Kidney capillary endothelial cell (primary cell): ENCODE measurements at places on chromosomes 12 and 14.

- DNase-seq = peak; percentile 33
These were observed 1.4 kb downstream of the ETNK1 start for GRCh38 chr12:22626406-22626805.

- no peak for DNase-seq
These were observed 2.1 kb upstream of the PRR4 start for GRCh38 chr12:10851243-10851858.

GRCh38 chr14:74882103-74882920 is 596 bp downstream of the DLST start:
- DNase-seq = no peak

- DNase-seq = no peak
These were observed 28.9 kb upstream of the LTA4H start for GRCh38 chr12:96064271-96064670.

- no peak for DNase-seq
These were observed 471.0 kb upstream of the MGAT4C start for GRCh38 chr12:86727160-86727559.

- DNase-seq = no peak
These were observed 8.7 kb upstream of the WDR89 start for GRCh38 chr14:63650256-63650952.

GRCh38 chr12:113247123-113248050 is 26.1 kb downstream of the TPCN1 start:
- DNase-seq = no peak

DNA sequence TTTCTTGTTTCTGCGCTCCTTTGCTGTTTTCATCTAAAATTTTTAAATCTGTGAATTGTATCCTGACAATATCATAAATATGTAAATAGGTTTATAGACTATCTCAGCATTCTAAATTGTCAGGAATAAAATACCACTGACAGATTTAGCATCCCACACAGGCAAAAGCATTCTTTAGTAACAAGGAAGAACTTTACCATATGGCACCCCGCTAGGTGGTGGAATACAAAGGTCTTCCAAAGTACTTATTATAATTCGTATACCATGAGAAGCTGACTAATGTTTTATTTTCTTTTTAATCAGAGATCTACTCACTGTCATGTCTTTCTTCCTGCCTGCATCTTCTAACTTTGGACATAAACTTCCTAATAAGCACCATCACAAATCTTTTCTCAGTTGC is 328.8 kb upstream of the NOVA1 start:
- no peak for DNase-seq

DNA sequence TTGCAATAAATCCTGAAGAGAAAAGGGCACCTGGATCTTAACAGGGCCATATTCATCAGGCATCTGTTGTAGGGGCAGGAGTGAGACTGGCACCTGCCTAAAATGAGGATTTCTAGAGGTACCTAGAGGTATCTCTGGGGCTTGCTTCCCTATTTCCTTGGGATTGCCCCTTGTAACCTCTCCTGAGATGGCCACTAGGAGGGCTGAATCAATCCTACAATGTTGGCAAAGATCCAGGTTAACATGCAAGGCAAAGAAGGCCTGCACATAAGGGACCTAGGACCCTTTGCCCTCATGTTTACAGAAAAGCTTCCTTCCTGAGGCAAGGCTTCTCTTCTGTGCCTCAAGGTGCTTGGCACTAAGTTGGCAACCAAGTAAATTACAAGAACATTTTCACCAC is 25.8 kb upstream of the CLEC4E start:
- DNase-seq = no peak

DNA sequence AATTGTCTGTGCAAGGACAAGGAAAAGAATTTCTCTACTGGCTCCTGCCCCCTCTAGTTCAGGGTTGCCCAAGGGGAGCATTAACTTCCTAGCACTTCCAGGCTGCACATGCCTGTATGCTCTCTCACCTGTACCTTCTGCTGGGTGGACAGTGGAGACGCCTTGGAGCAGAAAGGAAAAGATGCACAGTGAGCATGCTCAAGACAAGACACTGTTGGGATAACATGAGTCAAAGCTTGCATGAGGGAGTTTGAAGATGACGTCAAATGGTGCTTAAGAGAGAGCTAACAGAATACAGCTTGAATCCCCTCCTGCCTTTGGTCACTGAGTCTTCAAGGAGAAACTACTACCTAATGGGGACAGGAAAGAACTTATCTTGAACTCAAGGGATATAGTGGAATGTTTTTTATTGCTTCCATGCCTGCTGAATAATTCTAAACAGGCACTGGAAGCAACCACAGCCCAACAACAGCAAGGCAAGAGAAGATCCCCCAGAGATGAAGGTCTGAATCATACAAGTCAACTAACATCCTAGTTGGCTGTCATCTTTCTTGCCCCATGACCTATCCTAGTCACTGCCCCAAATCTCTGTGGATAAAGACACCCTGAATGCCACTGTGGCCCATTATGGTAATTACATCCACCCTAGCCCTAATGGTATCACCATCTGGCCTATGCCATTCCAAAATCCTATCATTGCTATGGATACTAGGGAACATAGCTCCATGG is 23.5 kb downstream of the RPS6KA5 start:
- no peak for DNase-seq

GRCh38 chr12:49253033-49253623 is 11.8 kb upstream of the TUBA1C start:
- no peak for DNase-seq

DNA sequence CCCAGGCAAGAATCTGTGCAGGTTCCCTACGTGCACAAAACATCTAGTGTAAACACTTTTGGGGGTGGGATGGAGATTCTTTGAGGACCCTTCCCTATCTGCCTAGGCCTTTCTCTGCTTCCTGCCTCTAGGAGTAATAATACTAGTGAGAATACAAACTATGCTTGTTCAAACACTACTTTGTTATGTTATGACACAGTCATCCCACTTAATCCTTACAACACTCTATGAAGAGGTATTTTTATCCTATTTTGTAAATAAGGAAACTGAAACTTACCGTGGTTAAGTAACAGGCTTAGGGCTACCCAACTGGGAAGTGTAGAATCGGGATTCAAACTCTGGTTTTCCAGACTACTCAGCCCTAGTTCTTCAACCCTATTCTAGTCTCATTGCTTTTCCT is 96.5 kb downstream of the KCNA5 start:
- DNase-seq = no peak

DNA sequence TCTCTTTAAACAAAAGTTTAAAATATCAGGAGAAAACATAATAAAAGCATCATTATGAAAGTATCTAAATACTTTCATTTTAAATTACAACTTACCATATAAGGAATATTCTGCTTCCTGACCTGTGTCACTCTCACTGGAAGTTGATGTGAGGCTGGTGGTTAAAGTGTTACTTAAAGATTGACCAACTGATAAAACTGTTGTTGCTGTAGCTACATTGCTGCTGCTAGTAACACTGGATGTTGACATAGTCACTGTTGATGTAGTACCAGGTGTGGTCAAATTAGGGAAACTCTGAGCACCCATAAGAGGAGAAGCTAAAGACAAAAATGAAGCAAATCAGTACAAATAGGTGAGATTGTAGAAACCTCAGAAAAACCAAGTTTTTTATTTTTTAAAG is 79.9 kb downstream of the HECTD1 start:
- DNase-seq = no peak

DNA sequence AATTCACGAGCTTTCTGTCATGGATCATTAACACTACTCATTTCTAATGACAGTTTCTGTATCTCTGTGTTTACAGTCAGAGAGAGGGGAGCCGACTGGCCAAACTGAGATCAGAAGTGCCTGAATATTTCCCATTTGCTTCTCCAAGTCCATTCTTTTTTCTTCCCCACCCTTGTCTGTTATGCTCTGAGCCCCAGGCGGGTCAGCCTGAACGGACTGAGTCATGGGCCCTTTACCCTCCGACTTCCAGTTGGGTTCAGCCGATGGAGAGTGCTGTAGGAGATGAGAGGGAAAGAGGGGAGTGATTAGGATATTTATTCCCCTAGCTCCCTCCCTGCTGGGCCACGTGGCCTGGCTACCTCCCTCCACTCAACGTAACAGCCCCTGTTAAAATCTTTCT is 104.7 kb downstream of the PAH start:
- no peak for DNase-seq

GRCh38 chr14:100806386-100806785 is 19.5 kb upstream of the MEG3 start:
- DNase-seq = no peak

GRCh38 chr14:89292579-89293313 is 124.3 kb downstream of the FOXN3 start:
- no peak for DNase-seq

- no peak for DNase-seq
These were observed 939.0 kb upstream of the ATXN7L3B start for GRCh38 chr12:73598626-73599025.

DNA sequence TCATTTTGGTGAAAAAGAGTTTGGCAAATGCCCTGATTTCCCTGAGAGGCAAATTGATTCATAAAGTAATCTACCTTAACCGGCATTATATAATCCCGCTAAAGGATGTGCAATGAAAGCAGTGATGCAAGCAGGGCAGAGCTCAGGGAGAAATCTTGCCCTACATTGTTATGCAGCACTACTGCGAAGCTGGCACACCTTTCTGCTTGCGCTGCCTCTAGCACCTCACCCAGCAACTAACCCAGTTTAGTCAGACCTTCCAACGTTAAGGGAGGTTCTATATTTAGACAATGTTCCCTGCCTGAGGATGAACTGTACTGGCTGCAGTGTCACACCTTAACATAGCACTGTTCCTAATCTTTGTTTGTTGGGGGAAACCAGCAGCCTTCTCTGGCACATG is 60.8 kb upstream of the CCDC196 start:
- DNase-seq = no peak

GRCh38 chr14:51652168-51653078 is 713 bp downstream of the FRMD6 start:
- DNase-seq = peak; percentile 38

DNA sequence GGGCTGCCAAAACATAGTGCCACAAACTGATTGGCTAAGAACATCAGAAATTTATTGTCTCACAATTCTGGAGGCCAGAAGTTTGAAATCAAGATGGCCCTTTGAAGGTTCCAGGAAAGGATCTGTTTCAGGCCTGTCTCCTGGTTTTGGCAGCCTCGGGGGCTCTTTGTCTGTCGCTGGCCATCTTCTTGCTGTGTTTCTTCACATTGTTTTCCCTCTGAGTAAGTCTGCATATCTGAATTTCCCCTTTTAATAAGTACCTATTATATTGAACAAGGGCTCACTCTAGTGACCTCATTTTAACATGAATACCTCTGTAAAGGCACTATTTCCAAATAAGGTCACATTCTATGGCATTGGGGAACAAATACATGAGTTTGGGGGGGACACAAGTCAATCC is 467.1 kb upstream of the MGAT4C start:
- no peak for DNase-seq

- no peak for DNase-seq
These were observed 1.6 kb downstream of the BORCS5 start for GRCh38 chr12:12358528-12358927.

- DNase-seq = no peak
These were observed 155.7 kb downstream of the DPF3 start for GRCh38 chr14:72738161-72738611.

DNA sequence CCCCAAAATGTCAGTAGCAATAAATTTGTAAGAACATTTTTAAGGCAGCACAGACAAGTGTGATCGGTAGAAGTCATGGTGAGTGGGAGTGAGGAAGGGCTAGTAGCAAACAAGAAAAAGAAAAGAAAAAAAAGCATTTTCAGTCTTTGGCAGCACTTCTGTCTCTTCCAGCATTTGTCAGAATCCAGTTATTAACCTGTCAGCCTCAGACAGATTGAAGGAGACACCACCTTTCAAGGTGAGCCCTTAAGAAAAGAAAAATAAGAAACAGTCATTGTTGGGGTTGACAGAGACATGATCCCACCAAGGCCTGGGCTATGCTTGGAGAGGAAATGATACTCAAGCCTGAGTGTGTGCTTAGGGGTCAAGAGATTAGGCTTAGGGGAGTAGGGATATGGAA is 947.4 kb downstream of the NRXN3 start:
- no peak for DNase-seq

- no peak for DNase-seq
These were observed 5.3 kb upstream of the LRRC10 start for GRCh38 chr12:69616025-69616424.

- DNase-seq = no peak
These were observed 148.4 kb upstream of the SYT10 start for GRCh38 chr12:33587784-33588712.

GRCh38 chr14:78479127-78479780 is 309.1 kb downstream of the NRXN3 start:
- DNase-seq = no peak

DNA sequence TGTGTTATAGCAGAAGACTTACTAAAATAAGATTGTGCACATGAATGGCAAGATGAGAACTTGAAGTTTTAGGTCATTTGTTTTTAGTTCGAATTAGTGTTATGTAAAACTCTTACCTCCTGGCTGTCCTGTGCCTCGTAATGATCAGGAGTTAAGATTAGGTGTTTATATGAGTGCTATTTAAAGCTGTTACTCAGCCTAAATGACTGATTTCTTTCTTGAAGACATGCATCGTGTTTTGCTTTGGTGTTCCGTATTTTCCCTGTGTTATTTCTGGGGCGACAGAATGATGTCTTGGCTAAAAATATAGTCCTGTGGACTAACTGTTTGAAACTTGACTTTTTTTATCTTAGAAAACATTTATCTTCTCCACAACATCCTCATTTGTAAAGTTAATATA is 22.1 kb downstream of the SCYL2 start:
- DNase-seq = no peak

GRCh38 chr12:41058266-41058665 is 129.9 kb upstream of the PDZRN4 start:
- no peak for DNase-seq

- no peak for DNase-seq
These were observed 2.3 kb downstream of the CFL2 start for GRCh38 chr14:34711796-34712712.

- DNase-seq = no peak
These were observed 158.0 kb downstream of the PIK3C2G start for GRCh38 chr12:18419311-18419710.
